Aorta (tissue), 5 donors: ENCODE measurements at places on chromosomes 13 and 19. TPM values are rescaled to one million over a fixed set of nuclear protein-coding genes. Genes with fewer than 3 reads are reported as not detected.
A peak's percentile ranks its signal among the peaks of the same experiment; 100 is the strongest.

GRCh38 chr19:49338691-49339300 is 3.6 kb downstream of the CD37 start:
- peak; percentile 88 for DNase-seq
- no peak overlapping the region for H3K27ac ChIP-seq
- no peaks in the 10 kb centered on the region for H3K36me3 ChIP-seq
- no peaks in the 10 kb centered on the region for H3K4me1 ChIP-seq

GRCh38 chr19:5908773-5909442 is 4.2 kb downstream of the VMAC start:
- H3K4me3 ChIP-seq: no peak overlapping the region
- H3K36me3 ChIP-seq: no peaks in the 10 kb centered on the region
- no peaks in the 10 kb centered on the region for H3K27me3 ChIP-seq
- no peak overlapping the region for H3K27ac ChIP-seq

- H3K27ac ChIP-seq: no peak overlapping the region
- H3K27me3 ChIP-seq: no peaks in the 10 kb centered on the region
- no peak overlapping the region for H3K4me3 ChIP-seq
- no peaks in the 10 kb centered on the region for H3K36me3 ChIP-seq
- no peak for DNase-seq
Measured at GRCh38 chr19:48303367-48303766, 22.0 kb upstream of the EMP3 start.

- H3K36me3 ChIP-seq: no peaks in the 10 kb centered on the region
- no peaks in the 10 kb centered on the region for H3K27me3 ChIP-seq
- H3K4me1 ChIP-seq: peaks cover 13% of the 10 kb centered on the region
- H3K4me3 ChIP-seq: no peak overlapping the region
- no peak for DNase-seq
Measured at GRCh38 chr13:110301606-110302553, 5.1 kb downstream of the COL4A1 start.

DNA sequence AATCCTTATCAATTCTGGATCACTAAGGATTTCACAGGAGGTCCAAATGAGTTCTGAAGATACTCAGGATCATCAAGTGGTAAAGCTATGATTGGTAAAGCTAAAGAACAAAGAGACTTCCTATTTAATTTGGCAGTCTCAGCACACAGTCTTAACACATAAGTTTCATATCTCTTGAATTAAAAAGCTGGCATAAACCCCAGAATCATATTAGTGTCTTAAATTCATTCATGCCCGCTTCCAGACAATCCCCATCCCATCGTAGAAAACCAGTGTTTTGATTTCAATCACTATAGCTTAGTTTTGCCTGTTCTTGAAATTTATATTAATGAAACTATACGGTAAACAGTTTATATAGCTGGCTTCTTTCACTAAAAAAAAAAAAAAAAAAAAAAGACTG is 278.7 kb downstream of the DIAPH3 start:
- peaks cover 1% of the 10 kb centered on the region for H3K4me1 ChIP-seq
- H3K4me3 ChIP-seq: no peak overlapping the region
- no peaks in the 10 kb centered on the region for H3K36me3 ChIP-seq
- no peak overlapping the region for H3K27ac ChIP-seq
- no peak for DNase-seq

DNA sequence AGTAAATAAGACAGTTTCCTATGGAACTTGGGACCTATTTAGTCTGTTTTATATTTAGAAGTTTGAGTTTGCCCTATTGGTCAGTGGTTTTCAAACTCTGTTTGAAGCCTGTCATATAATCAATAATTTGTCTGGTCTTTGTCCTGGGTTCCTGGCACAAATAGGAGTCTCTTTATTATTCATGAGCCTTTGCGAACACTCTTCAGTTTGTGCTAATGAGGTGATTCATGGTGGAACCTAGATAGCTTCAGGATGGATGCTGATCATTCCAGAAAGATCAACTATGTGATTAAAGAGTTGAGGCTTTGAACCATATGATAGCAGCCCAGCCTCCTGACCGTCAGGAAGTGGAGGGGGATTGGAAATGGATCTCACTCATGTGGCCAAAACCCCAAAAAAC is 10.0 kb upstream of the VWA8 start:
- no peak overlapping the region for H3K27ac ChIP-seq
- no peaks in the 10 kb centered on the region for H3K27me3 ChIP-seq
- no peak overlapping the region for H3K4me3 ChIP-seq

DNA sequence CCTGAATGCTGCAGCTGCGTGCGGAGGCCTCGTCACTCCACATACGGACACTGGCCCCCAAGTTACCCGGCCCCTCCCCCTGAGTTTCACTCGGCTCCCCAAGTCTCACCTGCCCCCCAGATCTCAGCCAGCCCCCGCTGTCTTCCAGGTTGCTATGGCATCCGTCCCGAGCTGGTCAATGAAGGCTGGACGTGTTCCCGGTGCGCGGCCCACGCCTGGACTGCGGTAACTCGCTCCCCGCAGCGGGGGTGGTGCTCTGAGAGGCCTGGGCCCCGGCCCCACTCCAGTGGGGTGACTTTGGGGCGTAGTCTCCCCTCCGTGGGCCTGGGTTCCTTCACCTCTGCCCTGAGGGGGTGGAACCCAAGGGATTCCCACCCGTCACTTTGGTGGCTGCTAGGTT is 168.2 kb downstream of the KDM4B start:
- no peaks in the 10 kb centered on the region for H3K27me3 ChIP-seq
- no peak for DNase-seq
- no peak overlapping the region for H3K4me3 ChIP-seq
- no peaks in the 10 kb centered on the region for H3K4me1 ChIP-seq
- no peak overlapping the region for H3K27ac ChIP-seq

SLITRK1 gene
- 0.24 TPM for total RNA-seq

GRCh38 chr19:28221736-28222135 is 991.2 kb downstream of the UQCRFS1 start:
- H3K4me3 ChIP-seq: no peak overlapping the region
- H3K4me1 ChIP-seq: no peaks in the 10 kb centered on the region
- H3K27ac ChIP-seq: no peak overlapping the region
- no peaks in the 10 kb centered on the region for H3K36me3 ChIP-seq

DNA sequence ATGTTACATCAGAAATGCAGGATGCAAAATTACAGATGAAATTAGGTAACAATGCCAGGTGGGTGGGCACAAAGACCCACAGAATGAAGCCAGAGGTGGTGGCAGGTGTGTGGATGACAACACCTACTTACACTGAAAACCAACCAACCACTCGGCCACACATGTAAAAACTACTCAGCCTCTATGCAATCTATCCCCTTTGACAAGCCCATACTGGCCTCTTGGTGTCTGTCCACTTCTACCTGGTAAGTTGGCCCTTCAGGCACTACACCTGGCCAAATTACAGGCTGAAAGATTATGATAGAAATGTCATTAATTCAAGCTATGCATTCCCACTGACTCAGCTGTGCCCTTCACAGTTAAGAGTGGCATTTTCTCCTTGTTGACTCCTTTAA is 50.0 kb downstream of the BRD4 start:
- H3K4me1 ChIP-seq: peaks cover 10% of the 10 kb centered on the region
- no peaks in the 10 kb centered on the region for H3K36me3 ChIP-seq
- no peak overlapping the region for H3K27ac ChIP-seq
- no peak for DNase-seq
- no peak overlapping the region for H3K4me3 ChIP-seq
- H3K27me3 ChIP-seq: no peaks in the 10 kb centered on the region

DNA sequence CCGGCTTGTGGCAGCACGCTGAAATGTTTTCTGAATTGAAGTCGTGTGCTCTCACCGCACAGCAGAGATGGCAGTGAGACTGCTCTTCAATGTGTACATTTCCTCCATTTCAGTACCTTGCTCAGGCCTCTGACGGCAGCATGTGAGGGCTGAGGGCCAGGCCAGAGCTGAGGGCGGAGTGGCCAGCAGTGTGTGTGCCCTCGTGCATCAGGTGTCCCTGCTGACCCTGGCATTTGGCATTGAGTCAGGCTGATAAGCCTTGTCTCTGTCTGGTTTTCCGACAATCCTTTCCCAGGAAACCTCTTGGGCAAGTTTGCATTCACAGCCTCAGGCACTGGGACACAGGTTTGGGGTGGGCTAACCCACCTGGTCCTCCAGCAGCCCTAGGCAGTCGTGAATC is 62.3 kb downstream of the EFNB2 start:
- no peaks in the 10 kb centered on the region for H3K4me1 ChIP-seq
- DNase-seq: no peak
- H3K36me3 ChIP-seq: no peaks in the 10 kb centered on the region
- no peak overlapping the region for H3K27ac ChIP-seq
- H3K4me3 ChIP-seq: no peak overlapping the region
